ENCODE measurements at places on chromosomes 6 and 20.

GRCh38 chr6:42405021-42405420 is 46.7 kb downstream of the TRERF1 start:
- no peak for DNase-seq

- no peak for DNase-seq
Observed at GRCh38 chr20:63656451-63656850, 1.7 kb upstream of the RTEL1 start.

DNA sequence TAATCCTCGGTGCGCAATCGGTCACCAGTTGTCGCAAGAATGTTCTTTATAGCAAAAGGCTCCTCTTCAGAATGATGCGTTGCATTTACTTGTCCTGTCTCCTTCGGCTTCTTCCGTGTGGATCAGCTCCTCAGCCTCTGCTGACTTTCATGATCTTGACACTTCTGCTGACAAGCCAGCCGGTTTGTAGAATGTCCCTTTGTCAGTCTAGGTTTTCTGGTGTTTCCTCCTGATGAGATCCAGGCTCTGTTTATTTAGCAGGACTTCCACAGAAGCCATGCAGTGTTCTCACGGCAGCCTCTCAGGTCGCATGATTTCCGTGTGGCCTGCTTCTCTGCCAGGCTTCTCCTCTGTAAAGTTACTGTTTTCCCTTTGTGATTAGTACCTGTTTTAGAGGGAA is 66.9 kb downstream of the STX11 start:
- DNase-seq: no peak

DNA sequence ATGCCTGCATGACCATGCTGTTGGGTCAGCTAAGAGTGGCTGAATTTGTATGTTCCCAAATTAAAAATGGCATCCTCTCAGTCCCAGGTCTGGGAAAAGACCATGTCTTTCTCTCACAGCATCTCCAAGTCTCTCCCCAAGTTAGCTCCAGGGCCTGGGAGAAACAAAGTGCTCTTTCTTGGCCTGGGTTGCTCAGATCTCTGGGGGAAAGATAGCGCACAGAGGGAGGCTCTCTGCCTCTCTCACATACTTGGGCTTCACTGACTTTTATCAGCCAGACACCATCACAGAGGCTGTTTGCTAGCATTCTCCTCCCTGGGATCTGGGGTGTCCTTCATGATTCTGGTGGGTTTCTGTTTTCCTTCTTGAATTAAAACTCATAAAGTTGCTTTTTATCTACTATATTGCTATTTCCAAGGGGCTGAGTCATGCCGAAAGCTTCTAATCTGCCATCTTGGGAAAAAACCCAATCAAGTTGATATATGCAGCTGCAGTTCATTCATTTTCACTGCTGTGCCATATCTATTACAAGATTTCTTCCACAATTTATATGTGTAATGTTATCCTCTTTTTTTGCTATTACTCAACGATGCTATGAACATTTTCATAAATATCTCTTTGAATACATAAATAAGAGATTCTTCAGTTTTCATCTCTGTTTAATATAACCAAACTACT is 190.2 kb downstream of the MOXD1 start:
- DNase-seq: no peak

GRCh38 chr6:52598123-52598823 is 21.4 kb upstream of the TRAM2 start:
- DNase-seq: peak; percentile 20

DNA sequence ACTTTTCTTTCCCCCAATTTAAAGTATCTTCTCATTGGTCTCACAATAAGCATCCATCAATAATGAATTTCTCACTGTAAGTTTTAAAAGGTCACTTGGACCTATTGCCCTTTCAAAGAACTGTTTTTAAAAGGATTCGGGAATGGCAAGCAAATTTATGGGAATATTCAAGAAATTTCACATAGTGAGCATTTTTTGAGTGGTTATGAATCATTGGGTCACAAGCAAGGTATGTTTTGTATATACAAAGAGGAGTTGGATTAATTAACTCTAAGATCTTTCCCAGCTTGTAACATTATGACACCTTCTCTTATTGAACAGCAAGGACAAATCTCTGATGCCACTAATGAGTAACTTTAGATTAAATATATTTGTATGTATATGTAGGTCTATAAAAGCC is 165.0 kb downstream of the MOXD1 start:
- no peak for DNase-seq

- no peak for DNase-seq
Observed at GRCh38 chr6:154993710-154994109, 1.4 kb upstream of the TIAM2 start.

GRCh38 chr6:166097914-166098522 is 69.6 kb downstream of the TBXT start:
- DNase-seq: peak; percentile 23

- no peak for DNase-seq
Observed at GRCh38 chr20:36579996-36580545, 6.7 kb downstream of the TGIF2 start.

GRCh38 chr6:150184850-150185731 is 42.2 kb downstream of the PPP1R14C start:
- no peak for DNase-seq

DNA sequence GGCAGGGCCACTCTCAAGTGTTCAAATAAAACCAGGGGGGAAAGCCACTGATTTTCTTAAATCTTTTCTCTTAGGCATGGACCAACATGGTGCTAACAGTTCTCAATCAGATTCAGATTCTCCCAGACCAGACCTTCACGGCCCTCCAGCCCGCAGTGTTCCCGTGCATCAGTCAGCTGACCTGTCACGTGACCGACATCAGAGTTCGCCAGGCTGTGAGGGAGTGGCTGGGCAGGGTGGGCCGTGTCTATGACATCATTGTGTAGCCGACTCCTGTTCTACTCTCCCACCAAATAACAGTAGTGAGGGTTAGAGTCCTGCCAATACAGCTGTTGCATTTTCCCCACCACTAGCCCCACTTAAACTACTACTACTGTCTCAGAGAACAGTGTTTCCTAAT is 41.5 kb upstream of the SMIM28 start:
- no peak for DNase-seq

DNA sequence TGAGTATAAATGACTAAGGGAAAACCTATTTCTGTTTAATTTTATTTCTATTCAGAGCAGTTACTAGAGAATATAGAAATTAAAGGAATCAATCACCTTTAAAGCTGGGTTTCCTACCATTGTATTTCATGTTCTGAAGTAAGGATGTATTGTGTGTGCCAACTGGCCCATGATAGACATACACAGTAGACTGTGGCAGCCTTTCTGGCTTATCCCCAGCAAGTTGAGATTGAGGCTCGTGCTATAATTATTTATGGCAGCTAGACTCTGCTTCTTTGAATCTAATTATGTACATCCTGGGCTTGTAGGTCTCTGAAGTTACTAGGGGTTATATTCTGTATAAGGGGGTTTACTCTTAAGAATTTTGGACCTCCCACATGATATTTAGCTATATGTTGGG is 44.4 kb downstream of the ZNF292 start:
- no peak for DNase-seq

DNA sequence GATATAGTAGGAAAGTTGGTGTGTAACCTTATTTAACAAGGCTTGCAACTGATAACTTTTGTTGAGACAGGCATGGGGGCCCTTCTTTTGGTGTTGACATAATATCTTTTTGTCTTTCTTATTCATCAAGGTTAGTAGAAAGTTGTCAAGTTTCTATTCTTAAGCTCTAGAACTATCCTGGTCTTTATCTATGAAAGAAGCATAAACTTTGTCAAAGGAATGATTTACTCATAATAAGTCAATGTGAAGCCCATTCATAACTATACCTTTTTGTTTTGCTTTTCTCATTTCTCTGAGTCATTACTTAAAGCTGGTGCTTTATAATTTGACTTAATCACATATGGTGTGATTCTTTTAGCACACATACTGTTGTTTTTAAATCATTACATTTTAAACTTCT is 312.4 kb downstream of the UTRN start:
- DNase-seq: no peak

DNA sequence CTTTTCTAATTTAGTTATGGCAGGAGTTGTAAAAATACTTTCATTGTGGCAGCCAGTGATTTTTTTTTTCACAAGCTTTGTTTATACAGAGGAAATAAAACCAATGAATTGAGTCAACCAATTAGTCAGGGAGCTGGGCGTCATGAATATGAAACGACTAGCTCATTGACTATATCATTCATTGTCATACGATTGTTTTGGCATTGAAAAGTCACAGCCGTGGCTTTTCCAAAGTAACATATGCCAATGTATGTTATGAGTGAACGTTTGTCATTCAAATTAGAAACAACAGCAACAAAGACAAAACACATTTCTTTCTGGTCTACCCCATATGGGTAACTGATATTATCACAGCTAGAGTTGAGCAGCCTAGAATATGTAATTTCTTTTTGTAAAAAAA is 810.6 kb downstream of the EPHA7 start:
- DNase-seq: no peak

DNA sequence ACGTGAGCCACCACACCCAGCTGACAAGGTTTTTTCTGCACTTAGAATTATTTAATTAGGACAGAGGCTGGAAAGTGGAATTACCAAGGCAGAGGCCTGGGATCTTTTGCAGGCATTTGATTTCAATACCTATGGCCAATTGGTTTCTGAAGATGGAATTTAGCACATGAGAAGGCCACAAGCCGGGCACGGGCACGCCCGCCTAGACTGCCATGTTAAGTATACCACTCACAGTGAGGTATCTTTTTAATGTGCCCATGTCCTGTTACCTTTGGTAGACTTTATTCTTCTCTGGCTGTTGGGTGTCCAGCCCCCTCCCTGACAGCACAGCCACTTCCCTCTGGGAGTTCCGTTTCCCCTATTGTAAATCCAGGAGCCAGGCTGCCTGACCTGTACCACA is 18.0 kb upstream of the TAF8 start:
- no peak for DNase-seq

All from GM12892 (cell line).